ENCODE measurements at places on chromosomes 7 and 10. TPM values are rescaled to one million over a fixed set of nuclear protein-coding genes. Genes with fewer than 3 reads are reported as not detected.

STOX1 gene
- 0.73 TPM for total RNA-seq

ZC3HAV1L gene
- 10.1 TPM for total RNA-seq

PTN gene
- not detected for total RNA-seq

PAX4 gene
- total RNA-seq, result not detected

TMEM196 gene
- total RNA-seq, result not detected

GPR141 gene
- total RNA-seq, result not detected

RAPGEF5 gene
- 0.18 TPM for total RNA-seq

NPTX2 gene
- 0.25 TPM for total RNA-seq

LIPM gene
- not detected for total RNA-seq

MICALL2 gene
- total RNA-seq, result 20.7 TPM

OR2A5 gene
- not detected for total RNA-seq
